Endodermal cell (in vitro differentiated cells): ENCODE measurements at places on chromosomes 16 and 17. TPM values are rescaled to one million over a fixed set of nuclear protein-coding genes. Genes with fewer than 3 reads are reported as not detected.

KRT34 gene
- not detected in 2 replicates for total RNA-seq

CCR7 gene
- total RNA-seq, result 0.53 and 0.70 TPM in 2 replicates

DNA sequence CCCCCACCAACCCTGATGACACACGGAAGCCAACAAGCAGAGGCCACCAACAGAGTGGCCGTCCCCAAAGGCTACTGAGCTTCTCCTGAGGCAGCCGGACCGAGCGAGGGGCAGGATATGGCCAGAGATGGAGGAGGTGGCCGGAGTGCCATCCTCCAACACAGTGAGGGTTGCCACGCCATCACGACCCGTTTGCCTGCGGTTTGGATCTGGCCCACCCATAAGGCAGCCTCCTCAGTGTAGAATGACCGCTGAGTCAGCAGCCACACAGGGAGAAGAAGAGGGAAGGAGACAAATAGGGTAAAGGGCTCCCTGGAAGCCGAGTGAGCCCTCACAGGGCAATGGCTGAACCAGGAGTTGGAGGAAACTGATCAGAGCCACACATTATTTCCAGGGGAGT, 13.8 kb downstream of the HNF1B start:
- no peaks in the 10 kb centered on the region for H3K27me3 ChIP-seq
- H3K4me1 ChIP-seq, result peaks cover 28% of the 10 kb centered on the region
- no peak for DNase-seq
- no peak overlapping the region for H3K27ac ChIP-seq
- H3K36me3 ChIP-seq, result peaks cover 76% of the 10 kb centered on the region
- no peak overlapping the region for H3K4me3 ChIP-seq

IL34 gene
- total RNA-seq, result 3.0 to 5.1 TPM (median 3.2 TPM) in 3 replicates

DNA sequence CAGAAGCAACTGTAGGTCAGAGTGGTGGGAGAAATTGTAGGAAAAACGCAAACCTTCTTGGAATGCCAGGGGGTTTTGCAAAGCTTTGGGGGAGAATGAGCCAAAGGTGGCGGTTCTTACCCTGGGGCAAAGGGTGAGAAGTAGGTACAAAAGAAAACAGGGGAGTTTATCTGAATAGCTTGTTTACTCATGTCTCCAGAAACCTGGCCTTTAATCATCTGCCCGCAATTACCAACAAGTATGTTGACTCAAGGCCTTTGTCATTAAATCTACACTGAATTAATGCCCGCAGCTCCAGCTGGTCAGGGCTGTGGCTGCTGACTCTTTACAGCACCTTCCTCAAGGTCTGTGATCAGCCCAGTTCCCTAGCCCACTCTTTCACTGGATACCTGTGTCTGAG, 320.1 kb downstream of the CBLN1 start:
- no peak overlapping the region for H3K27ac ChIP-seq
- no peaks in the 10 kb centered on the region for H3K27me3 ChIP-seq
- H3K4me3 ChIP-seq, result no peak overlapping the region
- H3K4me1 ChIP-seq, result no peaks in the 10 kb centered on the region

SRCIN1 gene
- 2.8 and 2.9 TPM in 2 replicates for total RNA-seq

ACSM2A gene
- not detected in 3 replicates for total RNA-seq

GRCh38 chr16:70417661-70418060, 21.2 kb downstream of the ST3GAL2 start:
- H3K4me3 ChIP-seq, result no peak overlapping the region
- H3K4me1 ChIP-seq, result peaks cover 47% of the 10 kb centered on the region
- DNase-seq, result no peak
- no peak overlapping the region for H3K27ac ChIP-seq

DNA sequence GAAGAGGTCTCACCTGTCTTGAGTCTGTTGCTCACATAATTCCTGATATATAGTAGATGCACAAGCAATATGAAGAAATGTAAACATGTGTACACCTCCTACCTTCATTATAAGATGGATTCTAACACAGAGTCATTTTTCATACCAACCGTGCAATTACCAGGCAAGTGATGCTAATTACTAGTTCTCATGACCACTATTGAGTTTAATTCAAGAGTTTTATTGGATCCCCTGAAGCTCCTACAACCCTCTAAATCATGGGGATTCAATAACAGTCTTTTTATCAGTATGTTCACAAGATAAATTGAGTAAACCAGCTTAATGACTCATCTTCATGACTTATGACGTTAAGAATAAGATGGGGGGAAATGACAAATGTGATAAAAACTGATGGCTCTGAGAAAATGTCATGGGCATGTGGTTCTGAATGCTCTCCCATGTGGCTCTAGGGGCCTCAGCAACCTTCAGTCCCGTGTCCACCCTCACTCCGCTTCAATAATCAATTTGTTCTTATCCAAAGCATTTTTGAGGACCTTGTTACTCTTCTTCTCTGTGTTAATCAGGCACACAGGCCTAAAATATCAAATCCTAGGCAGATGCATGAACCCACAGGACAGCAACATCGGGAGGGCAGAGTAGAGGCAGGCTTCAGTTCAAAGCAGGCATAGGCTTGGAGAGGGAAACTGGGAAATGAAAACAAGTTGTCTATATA, 42.8 kb downstream of the PRAC1 start:
- H3K36me3 ChIP-seq, result no peaks in the 10 kb centered on the region

DNA sequence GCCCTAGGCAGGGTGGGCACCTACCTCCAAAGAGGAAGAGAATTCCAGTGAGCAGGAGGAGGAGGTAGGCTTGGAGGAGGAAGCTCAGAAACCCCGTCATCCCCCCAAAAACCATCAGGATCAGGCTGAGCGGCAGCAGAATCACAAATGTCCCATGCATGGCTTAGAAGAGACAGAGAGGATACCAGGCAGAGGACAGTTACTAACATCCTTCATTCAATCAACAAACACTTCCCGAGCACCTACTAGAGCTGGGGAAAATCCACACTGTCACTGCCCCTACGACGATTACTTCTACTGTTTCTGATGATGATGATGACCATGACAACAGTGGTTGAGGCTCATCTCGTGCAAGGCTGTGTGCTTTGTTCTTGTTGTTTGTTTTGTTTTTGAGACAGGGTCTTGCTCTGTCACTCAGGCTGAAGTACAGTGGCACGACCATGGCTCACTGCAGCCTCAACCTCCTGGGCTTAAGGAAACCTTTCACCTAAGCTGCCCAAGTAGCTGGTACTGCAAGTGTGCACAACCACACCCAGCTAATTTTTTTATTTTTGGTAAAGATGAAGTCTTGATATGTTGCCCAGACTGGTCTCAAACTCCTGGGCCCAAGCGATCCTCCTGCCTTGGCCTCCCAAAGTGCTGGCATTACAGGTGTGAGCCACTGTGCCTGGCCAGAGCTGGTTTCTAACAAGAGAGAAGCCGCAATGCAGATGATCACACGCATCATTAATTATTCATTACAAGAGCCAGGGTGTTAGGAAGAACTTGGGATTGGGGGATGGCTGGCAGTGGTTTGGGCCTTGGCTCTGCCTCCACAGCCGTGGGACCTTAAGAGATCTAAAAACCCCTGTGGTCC, 18.0 kb downstream of the TMEM114 start:
- no peak for DNase-seq
- H3K4me3 ChIP-seq, result no peak overlapping the region
- H3K4me1 ChIP-seq, result peaks cover 11% of the 10 kb centered on the region
- no peaks in the 10 kb centered on the region for H3K27me3 ChIP-seq

- no peak overlapping the region for H3K27ac ChIP-seq
- no peaks in the 10 kb centered on the region for H3K4me1 ChIP-seq
- H3K36me3 ChIP-seq, result no peaks in the 10 kb centered on the region
- no peak for DNase-seq
- H3K4me3 ChIP-seq, result no peak overlapping the region
Measured at GRCh38 chr17:4386406-4386805, 19.9 kb upstream of the UBE2G1 start.

MPV17L gene
- total RNA-seq, result 2.9 and 3.1 TPM in 2 replicates

GRCh38 chr16:1960665-1961630, 1.6 kb downstream of the NDUFB10 start:
- no peaks in the 10 kb centered on the region for H3K27me3 ChIP-seq
- H3K4me3 ChIP-seq, result peak overlapping the region; percentile 85
- peaks cover 24% of the 10 kb centered on the region for H3K36me3 ChIP-seq

DNA sequence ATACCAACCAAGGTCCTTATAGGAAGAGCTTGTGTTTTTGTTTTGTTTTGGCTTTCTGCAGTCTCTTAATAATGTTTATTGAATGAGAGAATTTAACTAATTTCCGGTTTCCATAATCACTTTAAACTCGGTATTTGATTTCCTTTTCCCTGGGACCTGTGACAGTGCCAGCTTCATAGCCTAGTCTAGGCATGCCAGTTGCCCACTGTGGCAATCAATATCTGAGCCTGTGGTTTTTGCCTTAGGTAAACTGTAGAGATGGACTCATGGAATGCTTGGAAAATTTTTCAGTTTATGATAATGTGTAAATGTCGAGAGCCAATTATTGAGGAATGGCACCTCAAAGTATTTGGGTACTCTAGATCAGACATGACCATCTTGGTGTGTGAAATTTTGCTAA, 78.2 kb downstream of the FTO start:
- H3K27me3 ChIP-seq, result no peaks in the 10 kb centered on the region
- no peak overlapping the region for H3K4me3 ChIP-seq
- no peaks in the 10 kb centered on the region for H3K36me3 ChIP-seq
- no peaks in the 10 kb centered on the region for H3K4me1 ChIP-seq
- no peak overlapping the region for H3K27ac ChIP-seq

- peaks cover 18% of the 10 kb centered on the region for H3K36me3 ChIP-seq
- H3K4me3 ChIP-seq, result no peak overlapping the region
- H3K27ac ChIP-seq, result no peak overlapping the region
- no peaks in the 10 kb centered on the region for H3K27me3 ChIP-seq
- DNase-seq, result no peak
Measured at GRCh38 chr17:64148699-64149098, 18.8 kb upstream of the ERN1 start.

- H3K4me1 ChIP-seq, result no peaks in the 10 kb centered on the region
- no peaks in the 10 kb centered on the region for H3K36me3 ChIP-seq
- H3K27me3 ChIP-seq, result no peaks in the 10 kb centered on the region
- no peak overlapping the region for H3K4me3 ChIP-seq
- DNase-seq, result no peak
- H3K27ac ChIP-seq, result no peak overlapping the region
Measured at GRCh38 chr16:59320657-59321056, 586.5 kb upstream of the GOT2 start.

DNA sequence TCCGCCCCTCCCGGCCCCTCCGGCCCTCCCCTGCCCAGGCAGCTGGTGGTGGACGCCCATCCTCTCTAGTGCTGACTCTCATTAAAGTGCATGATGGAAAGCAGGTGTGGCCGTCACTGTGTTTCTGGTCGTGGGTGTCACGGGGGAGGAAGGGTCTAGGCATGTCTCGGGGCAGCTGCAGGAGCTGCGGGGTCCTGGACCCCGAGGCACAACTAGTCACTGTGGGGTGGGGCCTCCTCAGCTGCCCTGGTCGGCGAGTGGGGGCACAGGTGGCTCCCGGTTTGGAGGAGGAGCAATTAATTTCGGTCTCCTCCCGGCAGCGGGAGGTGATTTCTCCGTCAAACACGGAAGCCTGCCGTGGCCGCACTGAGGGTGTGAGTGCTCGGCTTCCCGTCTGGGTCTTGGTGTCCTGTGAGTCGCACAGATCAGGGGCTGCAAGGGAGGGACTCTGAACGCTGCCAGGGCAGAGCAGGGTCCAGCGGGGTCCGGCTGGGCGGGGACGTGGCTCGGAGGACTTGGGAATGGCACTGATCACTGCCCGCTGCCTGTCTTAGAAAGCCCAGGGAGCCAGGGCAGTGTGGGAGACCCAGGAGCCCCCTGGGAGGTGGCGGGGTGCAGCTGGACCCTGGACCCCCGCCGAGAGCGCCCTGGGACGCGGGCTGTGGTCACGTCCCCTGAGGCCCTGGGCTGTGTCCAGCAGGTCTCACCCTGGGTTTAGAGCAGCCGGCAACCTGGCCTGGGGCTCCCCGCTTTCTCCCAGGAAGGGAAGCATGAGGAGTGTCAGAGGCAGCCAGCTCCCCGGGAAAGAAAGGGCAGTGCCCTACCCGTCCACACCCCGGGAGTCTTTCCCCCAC, 3.3 kb downstream of the TPSD1 start:
- no peak overlapping the region for H3K27ac ChIP-seq
- no peaks in the 10 kb centered on the region for H3K36me3 ChIP-seq
- H3K4me1 ChIP-seq, result no peaks in the 10 kb centered on the region
- peaks cover 30% of the 10 kb centered on the region for H3K27me3 ChIP-seq

DNA sequence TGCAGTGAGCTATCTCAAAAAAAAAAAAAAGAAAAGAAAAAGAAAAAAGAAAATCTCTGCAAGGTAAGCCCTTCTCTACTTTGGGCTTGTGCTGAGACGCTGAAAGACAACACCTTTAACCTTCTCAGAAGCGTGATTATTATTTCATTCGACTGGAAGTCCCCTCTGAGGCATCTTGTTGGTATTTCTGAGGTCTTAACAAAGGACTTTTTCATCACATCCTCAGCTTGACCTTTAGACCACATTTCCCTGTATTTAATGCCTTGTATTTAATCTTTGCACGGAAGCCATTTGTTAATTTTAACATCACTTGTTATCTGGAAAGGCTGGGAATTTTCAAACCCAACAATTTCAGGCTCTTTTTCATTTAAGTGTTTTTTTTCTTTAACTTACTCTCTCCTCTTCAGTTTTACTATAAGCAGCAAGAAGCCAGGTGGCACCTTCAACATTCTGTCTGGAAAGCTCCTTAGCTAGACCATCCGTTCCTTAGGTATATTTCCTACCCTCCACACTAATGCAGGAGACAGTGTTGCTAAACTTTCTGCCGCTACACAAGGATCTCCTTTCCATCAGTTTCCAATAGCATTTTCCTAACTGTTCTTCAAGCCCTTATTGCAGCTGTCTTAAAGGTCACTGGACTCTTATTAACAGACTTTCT, 10.3 kb downstream of the KCTD13 start:
- no peak overlapping the region for H3K4me3 ChIP-seq
- no peak overlapping the region for H3K27ac ChIP-seq
- no peaks in the 10 kb centered on the region for H3K27me3 ChIP-seq
- H3K36me3 ChIP-seq, result peaks cover 42% of the 10 kb centered on the region
- no peaks in the 10 kb centered on the region for H3K4me1 ChIP-seq
- DNase-seq, result no peak

DNA sequence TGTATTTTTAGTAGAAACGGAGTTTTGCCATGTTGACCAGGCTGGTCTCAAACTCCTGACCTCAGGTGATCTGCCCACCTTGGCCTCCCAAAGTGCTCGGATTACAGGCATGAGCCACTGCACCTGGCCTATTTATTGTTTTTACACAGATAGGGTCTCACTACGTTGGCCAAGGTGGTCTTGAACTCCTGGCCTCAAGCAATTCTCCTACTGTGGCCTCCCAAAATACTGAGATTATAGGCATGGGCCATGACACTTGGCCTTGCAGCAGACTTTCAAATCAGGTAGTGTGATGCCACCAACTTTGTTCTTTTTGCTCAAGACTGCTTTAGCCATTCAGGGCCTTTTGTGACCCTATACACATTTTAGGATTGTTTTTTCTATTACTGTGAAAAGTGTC, 61.7 kb upstream of the INTS2 start:
- peaks cover 66% of the 10 kb centered on the region for H3K36me3 ChIP-seq
- H3K27me3 ChIP-seq, result no peaks in the 10 kb centered on the region
- no peak overlapping the region for H3K4me3 ChIP-seq
